ENCODE measurements at places on chromosomes 2 and 18.

DNA sequence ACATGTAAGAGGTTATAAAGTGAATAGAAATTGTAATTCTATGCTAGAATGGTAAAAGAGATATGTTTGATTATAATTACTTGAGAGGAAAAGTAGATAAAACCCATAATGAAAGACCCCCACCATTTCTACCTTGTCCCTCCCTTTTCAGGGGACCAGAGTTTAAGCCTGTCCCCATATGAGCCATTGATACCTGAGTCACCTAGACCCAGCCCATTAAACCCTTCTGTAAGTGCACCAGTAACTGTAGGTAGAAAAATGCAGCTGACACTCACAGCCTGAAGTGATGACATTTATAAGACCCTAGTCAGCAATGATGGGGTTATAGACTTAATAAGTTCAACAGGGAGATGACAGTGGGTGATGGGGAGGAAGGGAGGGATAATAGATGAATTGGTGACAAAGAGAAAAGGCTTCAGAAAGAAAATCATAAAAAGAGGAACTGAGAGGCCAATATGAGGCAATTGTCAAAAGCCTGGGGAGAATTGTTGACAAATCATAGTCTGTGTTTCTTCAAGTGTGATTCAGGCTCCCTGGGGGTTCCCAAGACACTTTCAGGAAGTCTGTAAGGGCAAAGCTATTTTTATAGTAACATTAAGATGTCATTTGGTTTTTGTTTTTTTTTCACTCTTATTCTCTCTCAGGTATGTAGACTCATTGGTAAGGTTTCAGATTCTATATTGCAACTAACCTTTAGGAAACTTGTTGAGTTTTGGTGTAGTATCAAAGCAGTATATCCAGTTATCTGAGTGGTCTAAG is 544.2 kb downstream of the SATB2 start:
- no peak for DNase-seq

- DNase-seq = peak; percentile 71
These were observed 995 bp upstream of the RTN4 start for GRCh38 chr2:55051026-55051866.

DNA sequence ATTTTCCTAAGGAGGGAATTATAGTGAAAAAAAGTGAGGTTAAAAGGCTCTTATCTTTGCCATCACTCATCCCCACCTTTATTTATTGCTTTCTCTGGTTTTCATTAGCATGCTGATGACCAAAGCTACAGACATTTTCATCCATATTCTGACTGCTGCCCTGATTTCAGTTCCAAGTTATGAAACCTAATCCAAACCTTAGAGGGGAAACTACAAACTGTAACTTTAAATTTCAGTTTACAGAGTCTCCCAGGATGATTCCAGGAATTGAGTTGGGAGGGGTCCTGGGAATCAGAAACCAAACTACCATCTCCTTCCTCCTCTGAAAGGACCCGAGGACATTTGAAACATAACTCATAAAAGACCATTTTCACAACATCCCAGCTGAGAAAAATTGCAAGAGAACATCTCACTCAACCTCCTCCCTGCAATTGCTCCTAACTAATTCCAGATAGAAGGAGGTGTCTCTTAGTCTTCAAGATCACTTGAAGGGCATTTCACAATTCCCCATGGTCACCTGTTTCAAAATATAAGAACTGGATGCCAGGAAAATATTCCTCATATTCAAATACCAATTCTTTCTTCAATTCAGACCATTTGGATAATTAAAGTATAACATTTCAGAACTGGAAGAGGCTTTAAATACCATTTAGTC is 520.6 kb downstream of the TNS1 start:
- DNase-seq = no peak

DNA sequence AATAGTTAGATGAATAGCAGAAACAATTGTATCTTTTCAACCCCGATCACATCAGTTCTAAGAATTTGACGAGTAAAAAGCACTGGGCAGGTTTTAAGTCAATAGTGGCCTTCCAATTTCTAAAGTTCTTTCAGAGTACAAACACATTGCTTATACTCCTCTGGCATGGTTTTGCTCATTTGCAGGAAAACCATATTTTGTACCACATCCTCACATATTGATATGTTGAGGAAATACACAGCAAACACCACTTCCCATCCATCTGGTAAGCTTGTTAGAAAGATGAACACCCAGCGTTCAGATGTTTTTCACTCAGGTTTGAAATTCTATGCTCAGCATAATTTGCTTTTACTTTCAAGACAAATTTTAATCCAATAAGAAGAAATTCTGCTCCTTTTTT is 344.6 kb upstream of the ACVR2A start:
- DNase-seq = no peak

- DNase-seq = no peak
These were observed 234.7 kb downstream of the C1D start for GRCh38 chr2:67828066-67828465.

GRCh38 chr2:50529600-50530218 is 502.2 kb downstream of the NRXN1 start:
- no peak for DNase-seq

- DNase-seq = no peak
These were observed 46.9 kb downstream of the PLEKHB2 start for GRCh38 chr2:131152074-131152473.

- DNase-seq = peak; percentile 84
These were observed 35.3 kb downstream of the LRRFIP1 start for GRCh38 chr2:237662671-237663093.

DNA sequence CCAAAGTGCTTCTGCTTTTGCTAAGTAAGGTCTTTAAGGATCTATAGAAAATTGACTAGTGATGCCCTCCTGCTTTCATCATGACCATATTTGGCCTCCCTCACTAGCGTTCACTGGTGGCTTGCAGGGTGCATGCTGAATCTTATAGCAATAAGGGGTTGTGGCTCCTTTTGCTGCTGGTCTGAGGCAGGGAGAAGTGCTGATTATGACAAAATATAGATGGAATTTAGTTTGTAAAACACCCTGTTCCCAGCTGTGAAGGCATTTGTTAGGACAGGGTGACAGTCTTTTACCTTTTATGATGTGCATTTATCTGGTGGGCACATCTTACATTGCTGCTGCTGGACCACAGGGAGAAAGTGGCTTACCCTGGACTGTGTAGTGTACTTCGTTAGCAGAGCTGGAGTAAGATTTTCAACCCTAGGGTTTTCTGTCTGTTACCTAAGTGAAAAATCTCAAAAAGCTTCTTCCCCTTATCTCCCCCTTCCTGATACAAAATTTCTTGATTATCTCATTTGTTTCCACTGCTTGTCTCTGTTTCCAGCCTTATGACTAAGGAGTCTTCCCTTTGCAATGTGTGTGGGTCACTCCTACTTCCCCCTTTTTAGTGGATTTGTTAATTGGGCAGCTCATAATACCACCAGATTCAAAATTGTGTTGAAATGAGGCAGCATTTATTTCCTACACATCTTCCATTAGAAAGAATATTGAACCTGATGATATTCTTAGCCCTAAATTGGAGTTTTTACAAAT is 21.2 kb upstream of the RPL37A start:
- no peak for DNase-seq

DNA sequence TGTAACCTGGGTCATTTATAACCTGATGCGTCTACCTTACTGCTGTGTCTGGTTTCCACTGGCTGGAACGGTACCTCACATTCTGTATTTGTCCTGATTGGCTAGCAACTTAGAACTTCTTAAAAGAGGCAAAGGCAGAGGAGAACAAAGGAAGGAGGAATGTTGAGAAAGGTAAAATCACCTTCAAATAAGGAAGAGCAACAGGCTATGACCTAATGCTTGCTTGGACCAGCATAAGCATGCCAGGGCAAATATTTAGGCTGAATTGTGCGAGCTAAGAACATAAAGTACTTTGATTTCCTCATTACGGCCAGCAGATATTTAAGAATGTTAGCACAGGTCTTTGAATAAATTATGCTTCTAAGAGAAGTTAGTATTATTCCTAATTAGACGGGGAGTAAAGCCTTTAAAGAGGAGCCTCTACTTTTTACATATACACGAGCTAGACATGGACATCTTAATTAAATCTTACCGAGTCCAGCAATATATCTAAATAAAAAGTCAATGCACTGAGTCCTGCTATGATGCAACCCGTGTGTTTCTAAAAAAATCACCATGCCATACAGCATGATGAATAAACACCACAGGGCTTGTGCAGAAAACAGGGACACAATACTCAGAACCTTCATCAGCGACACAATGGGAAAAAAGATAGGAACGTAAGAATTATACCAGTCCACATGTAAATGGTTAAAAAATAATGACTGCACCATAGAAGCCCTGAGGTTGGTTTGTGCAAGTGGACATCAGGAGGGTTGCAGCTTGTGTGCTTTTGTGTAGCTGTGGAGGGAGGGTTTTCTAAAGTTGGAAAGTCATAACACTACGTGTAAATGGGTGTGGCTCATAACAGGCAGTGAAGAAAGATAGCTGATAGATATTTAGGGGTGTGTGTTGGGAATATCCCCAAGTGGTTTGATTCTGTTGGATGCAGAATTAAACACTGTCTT is 14.2 kb downstream of the SEPTIN2 start:
- DNase-seq = no peak

DNA sequence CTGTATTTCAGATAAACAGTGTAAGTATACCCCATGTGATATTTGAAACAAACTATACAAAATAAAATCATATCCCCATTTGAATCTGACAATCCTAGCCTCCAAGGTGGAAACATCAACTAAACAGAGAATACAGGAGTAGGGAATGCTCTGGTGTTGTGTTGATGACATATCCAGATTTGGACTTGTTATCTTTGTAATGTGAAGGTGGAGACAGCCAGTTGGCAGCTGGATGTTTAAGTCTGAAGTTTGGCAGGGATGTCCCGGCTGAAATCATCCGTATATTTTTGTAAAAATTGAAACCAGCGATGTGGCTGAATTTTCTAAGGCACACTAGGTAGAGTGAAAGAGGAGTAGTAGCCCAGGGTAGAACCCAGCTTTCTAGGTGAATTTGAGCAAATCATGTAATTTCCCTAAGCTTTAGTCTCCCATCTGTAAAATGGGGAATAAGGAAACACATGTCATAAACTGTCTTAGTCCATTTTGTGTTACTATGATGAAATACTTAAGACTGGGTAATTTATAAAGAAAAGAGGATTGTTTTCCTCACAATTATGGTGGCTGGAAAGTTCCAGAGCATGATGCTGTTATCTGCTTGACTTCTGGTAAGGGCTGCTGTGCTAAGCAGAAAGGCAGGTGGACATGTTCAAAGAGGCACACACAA is 246.6 kb upstream of the APCDD1 start:
- DNase-seq = peak; percentile 35

DNA sequence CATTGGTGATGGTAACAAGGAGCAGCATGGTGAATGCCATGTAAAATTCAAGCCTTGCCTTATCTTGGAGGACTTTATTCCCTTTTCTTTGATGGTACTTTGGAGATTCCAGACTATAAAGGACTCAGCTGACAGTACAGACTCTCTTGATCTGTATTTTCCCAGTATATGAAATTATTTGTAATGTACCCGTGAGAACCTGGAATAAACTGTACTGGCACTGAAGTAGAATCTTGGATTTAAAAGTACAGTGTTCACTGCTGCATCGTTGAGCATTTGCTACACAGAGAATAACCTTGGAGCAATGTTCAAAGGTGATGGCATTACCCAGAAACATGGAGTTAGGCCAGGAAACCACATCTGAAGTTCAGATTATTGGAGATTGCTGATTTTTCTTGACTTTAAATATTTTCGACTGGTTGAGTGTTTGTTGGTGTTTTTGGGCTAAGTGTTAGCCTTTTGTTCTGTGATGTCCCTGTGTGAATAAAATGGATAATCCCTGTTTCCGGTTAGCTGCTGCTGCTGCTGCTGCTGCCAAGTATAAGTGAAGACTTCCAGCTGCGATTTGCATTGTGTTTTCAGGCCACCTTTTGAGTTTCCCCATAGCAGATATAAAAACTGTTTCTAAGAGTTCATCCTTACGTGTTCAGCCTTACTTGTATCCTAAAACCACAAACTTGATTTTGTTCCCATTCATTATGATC is 122.0 kb downstream of the SPTBN1 start:
- no peak for DNase-seq

GRCh38 chr2:174124181-174124580 is 124.2 kb downstream of the OLA1 start:
- no peak for DNase-seq

DNA sequence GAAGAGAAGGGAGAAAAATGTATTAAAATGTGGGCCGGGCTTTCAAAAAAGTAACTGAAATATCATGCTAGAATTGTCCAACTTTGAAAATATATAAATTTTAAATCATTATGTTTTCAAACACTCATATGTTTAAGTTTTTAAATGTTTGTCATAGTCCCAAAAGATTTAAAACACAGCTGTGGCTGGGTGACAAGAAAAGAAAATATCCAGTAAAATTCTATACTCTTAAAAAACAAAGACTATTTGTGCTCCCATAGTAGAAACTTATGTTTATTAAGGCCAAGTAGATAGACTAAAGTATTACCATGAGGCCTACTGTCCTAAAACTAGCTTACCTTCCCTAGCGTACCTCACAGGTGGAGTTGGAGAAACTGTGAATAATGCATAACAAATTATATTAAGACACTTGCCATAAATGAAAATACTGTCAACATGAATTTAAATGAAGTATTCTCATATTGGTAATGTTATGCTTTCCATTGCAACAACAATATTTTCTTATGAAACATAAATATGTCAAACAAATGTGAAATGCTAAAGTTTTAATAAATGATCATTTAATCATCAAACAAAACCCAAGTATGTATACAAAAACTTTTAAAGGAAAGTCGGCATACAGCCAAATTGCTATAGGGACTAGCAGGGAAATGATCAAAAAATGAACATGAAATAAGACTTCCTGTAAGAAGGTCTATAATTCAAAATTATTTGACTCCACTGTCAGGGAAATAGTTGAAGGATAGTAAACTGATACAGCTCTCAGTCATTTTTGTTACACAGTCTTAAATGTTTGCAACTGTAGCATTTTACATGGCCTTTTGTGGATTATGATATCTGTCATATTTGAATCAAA is 13.4 kb downstream of the MEIS1 start:
- DNase-seq = no peak

GRCh38 chr2:189709501-189710221 is 35.2 kb downstream of the ANKAR start:
- DNase-seq = peak; percentile 17

- DNase-seq = peak; percentile 77
These were observed 8.7 kb downstream of the PHOSPHO2 start for GRCh38 chr2:169702996-169703395.

GRCh38 chr2:81250270-81250669 is 945.7 kb upstream of the LRRTM1 start:
- no peak for DNase-seq

- no peak for DNase-seq
These were observed 99.5 kb upstream of the AGAP1 start for GRCh38 chr2:235394278-235394828.

DNA sequence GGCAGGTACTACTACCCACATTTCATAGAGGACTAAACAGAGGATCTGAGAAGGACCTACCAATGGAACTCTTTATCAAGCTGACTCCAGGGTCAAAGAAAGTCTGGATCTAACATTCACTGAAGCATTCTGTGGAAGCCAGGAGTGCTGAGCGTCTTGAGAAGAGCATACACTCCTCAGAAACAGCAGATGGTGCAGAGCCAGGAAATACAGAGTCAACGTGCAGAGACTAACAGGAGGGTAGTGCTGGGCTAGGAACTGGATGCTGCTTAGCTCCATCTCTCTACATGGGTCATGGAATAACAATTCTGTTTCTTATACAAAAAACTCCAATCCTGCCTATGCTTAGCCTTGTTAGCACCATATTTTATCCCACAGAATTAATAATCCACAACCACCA is 5.5 kb upstream of the SERTAD2 start:
- no peak for DNase-seq
